ENCODE measurements at places on chromosomes 13 and 19.

DNA sequence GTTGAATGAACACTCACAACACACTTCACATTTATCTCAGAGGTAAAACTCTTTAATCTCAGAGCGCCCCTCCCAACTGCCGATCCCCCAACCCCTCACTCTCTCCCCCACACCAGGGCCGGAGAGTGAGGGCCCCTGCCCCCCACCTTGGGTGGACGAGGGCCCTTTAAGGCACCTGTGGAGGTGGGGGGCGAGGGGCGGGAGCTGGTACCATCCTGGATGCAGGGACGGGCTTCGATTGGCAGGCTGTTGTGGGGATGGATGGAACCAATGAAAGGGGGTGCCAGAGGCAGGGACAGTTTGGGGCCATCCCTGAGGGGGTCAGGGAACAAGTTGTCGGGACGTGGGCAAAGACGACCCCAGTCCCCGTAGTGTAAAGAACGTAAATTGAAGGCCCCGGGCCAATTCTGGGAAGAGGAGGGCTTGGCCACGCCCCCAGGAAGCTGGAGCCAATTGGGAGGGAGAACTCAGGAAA lies 1.7 kb upstream of the PNKP start:
- no peak for DNase-seq

- no peak for DNase-seq
Measured at GRCh38 chr13:100608906-100609305, 20.3 kb upstream of the GGACT start.

DNA sequence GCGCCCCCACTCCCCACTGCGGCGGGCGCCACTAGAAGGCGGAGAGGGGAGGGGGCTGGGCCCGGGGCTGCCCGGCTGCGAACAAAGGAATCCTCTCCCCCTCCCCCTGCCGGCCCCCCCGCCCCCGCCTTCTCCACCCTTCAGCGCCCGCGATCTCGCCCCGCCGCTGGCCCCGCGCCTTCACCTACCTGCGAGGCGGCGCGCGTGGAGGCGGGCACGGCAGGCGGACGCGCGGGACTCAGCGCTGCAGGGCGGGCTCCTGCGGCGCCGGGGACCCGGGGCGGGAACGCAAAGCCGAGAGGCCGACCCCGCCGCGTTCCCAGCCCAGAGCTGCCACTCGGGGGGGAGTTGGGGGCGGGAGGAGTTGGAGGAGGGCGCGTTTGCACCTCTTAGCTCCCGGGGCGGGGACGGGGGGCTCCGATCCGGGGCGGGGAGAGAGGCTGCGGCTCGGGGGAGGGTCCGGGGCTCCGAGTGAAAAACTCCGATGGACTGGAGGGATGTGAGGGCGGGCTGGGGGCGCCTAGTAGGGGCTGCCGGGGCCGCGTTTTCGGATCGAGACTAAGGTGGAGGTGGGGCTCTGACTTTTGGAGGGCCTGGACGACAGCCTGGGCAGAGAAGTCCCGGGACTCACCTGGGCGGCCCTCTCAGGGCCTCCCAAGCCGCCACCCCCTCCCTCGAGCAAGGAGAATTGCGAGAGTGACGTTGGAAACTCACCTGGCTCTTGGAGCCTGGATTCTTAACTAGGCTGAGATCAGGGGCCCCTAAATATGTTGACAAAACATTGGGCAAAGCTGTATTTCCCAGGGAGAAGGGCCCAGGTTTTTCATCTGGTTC lies at the start of gene FBN3:
Gene FBN3, minus strand, starts transcription at position 332 of the 834 bp plus-strand sequence. CDS start 2,112 bp downstream, outside the sequence.
- DNase-seq = no peak

GRCh38 chr19:48716562-48717291 lies 2.8 kb downstream of the MAMSTR start:
- no peak for DNase-seq

- DNase-seq = no peak
Measured at GRCh38 chr13:44212633-44213396, 160.8 kb upstream of the SERP2 start.

GRCh38 chr13:91572439-91572838 lies 174.0 kb downstream of the GPC5 start:
- no peak for DNase-seq

DNA sequence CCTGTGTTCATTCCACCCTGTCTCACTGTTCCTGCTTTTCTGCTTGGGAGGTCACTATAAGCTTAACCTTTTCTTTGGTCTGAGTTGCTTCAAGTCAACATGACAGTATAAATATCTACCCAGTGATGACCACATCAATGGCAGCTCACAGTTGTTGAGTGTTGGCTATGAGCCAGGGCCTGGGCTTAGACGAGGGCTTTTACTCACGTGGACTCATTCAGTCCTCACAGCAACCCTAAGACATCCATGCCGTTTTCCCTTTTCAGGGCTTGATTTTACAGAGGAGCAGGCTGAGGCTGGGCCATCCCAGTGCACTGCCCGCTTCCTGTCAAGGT lies 10.2 kb upstream of the CCDC97 start:
- no peak for DNase-seq

GRCh38 chr13:100596516-100596915 lies 7.9 kb upstream of the GGACT start:
- DNase-seq = no peak

GRCh38 chr13:83352391-83352790 lies 529.9 kb downstream of the SLITRK1 start:
- DNase-seq = no peak

DNA sequence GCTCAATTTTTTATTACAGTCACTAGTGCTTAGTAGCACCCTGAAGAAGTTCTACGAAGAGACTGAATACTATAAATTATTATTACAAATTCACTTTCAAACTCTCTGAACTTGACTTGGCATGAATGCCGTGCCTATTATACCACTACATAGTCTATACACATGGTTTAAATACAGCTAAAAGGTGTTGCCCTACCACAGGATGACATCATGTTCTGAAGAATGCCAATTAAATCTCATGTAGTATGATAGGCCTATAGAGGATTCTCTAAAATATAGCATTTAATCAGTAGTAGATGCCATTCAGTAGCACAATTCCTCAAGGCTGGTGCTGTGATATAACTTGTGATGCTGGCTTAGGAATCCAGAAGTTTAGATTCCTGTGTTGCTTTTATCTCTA lies 16.7 kb upstream of the POSTN start:
- no peak for DNase-seq

GRCh38 chr13:110456550-110456949 lies 105.0 kb downstream of the RAB20 start:
- DNase-seq = no peak

GRCh38 chr13:106568299-106569003 lies 514 bp upstream of the ARGLU1 start:
- no peak for DNase-seq

DNA sequence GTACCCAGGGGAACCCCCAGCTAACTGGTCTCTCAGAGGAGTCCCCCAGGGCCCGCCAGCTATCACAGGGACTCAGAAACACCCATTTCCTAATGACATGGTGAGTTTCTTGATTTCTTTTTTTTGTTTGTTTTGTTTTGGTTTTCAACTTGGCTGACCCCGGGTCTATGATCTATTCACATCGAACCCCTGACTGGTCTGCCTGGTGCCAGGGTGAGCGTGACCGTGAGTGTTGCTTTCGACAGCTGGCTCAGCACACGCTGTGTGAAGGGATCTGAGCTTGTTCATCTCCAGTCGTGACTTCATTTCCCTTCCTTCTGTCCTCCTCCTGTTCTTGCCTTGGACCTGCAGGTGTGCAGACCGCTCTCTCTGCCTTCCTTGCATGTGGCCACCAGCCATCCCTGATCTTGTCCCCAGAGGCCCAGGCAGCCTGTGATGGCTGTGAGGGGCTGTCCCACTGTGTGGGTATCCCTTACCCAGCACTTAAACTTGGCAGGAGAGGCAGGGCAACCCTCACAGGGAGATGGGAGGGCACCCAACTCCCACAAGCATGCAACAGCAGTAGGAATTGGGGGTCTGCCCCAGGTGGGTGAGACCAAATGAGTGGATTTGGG lies 26.2 kb downstream of the TMEM161A start:
- no peak for DNase-seq

GRCh38 chr19:55667958-55668357 lies 7.1 kb upstream of the EPN1 start:
- no peak for DNase-seq

GRCh38 chr19:19540715-19541515 lies 2.9 kb downstream of the CILP2 start:
- peak; percentile 69 for DNase-seq

- DNase-seq = no peak
Measured at GRCh38 chr13:77337159-77337558, 10.3 kb upstream of the MYCBP2 start.

DNA sequence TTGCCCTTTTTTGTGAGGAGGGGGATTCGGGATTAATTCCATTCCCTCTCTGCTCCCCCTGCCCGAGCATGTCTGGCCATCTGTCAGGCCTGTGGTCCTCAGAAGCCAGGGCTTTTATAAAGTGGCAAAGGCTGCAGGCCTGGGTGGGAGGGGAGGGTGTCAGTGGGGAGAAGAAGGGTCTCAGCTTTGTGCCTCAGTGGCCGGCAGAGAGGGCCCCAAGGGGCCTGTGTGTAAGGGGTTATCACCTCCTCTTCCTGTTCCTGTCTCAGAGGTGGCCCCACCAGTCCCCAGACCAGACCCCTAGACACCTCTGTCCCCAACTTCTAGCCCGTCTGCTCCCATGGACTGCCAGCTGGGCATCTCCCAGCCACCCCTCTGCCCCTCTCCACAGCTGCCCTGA lies 3.4 kb upstream of the NUMBL start:
- no peak for DNase-seq

GRCh38 chr13:108003626-108004025 lies 211.7 kb downstream of the LIG4 start:
- DNase-seq = no peak

GRCh38 chr19:32022731-32023563 lies 322.5 kb upstream of the ZNF507 start:
- no peak for DNase-seq

- DNase-seq = no peak
Measured at GRCh38 chr19:51258165-51259160, 7.6 kb downstream of the SIGLECL1 start.

GRCh38 chr13:28822151-28822550 lies 2.0 kb downstream of the MTUS2 start:
- DNase-seq = no peak

- DNase-seq = no peak
Measured at GRCh38 chr13:51675385-51675784, 91.1 kb downstream of the WDFY2 start.

- no peak for DNase-seq
Measured at GRCh38 chr19:11659612-11660011, 62.3 kb downstream of the ZNF627 start.

- DNase-seq = no peak
Measured at GRCh38 chr13:105805892-105806627, 729.4 kb downstream of the EFNB2 start.

- DNase-seq = no peak
Measured at GRCh38 chr19:16457195-16457953, 14.4 kb downstream of the EPS15L1 start.

- no peak for DNase-seq
Measured at GRCh38 chr19:42126574-42126973, 5.7 kb downstream of the POU2F2 start.

GRCh38 chr19:55491546-55492360 lies 3.5 kb downstream of the SSC5D start:
- no peak for DNase-seq

DNA sequence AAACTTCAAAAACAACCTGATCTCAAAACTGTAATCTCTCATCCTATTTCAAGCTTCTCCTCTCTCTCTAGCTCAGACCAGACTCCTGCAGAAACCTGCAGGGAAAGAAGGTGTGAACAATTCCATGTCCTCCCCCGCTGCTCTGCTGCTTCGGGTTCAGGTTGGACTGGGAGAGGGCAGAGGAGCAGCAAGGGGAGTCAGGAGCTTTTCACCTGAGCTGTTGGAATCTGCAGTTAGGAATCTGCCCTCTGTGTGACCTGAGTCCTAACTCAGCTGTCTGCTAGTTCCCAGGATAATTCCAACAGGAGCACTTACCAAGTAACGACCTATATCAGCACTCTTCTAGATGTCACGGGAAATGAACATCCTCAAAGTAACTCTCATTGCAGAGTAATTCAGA lies 118.3 kb downstream of the DNAJC15 start:
- no peak for DNase-seq

GRCh38 chr19:45424191-45425058 lies 708 bp upstream of the ERCC1 start:
- no peak for DNase-seq

DNA sequence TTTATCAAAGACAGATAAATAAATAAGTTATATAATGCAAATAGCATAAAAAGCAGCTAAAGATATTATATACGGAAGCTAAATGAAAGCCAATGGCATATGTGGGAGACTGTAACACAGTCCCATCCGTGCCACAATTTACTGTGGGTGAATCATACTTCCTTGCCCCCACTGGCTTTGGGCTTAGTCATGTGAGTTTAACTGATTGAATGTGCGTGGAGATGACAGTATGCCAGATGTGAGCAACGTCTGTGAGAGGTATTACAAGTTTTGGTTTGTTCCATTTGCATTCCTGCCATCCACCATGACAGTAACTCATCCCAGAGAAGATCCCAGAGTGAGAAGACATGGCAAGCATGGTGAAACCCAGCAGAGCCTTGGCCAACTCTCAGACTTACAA lies 340.0 kb downstream of the SUCLA2 start:
- no peak for DNase-seq

DNA sequence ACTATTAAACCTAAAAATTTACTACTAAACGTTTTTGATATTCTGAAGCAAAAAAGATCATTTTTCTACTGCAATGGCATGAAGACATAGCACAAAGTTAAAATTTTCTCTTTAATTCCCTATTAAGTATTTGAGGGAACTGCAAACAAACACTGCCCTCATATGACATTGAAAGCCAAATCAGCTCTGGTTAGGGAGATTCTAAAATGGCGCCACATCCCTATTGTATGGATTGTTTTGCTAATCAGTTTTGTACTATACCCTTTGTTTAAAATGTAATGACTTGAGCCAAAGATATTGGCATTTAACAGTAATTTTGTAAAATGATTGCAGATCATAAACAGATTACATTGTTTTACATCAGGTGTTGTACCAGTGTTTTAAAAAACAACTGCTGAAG lies 65.8 kb downstream of the FLT1 start:
- no peak for DNase-seq

DNA sequence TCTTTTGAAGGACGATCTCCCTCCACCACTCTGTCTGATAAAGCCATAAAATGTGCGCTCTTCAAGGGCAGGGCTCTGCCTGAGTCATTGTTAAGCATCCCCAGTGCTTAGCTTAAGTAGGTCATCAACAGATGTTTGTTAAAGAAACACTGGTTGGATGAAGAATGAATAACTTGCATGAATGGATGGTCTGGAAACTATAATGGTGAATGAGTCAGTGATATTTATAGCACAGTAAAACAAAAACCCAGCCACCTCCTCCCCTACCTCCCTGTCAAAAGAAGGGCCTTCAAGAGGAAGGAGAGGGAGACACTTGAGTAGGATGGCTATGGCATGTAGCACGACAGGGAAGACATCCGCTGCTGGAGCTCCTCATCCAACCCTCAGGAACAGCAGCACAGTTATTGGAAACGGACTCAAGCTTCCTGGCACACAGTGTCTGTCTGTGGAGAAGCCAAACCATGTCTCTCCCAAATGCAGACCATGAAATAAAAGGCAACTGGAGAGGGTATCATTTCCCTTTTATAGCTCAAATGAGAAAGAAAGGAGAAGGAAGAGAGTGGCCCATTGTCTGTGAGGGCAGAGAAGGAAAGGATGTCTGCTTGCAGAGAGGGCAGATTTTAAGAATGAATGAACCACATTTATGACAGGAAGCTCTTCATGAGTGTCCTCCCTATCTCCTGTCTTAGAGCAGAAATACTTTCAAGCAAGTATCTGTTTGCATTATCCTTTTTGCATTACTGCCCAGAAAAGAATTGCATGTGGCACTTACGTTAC lies 183.5 kb upstream of the UBL3 start:
- no peak for DNase-seq

- DNase-seq = no peak
Measured at GRCh38 chr13:30037766-30038165, 187.3 kb upstream of the UBL3 start.

Data from stimulated activated CD4-positive, alpha-beta T cell treated with anti-CD3 and anti-CD28 coated beads, Interleukin-15, amount 100 ng/mL, for 1 hour (primary cell).